Activated T-cell treated with anti-CD3 and anti-CD28 coated beads, Interleukin-2, amount 50 U/mL, for 72 hours (primary cell): ENCODE measurements at places on chromosomes 12 and 14.
A peak's percentile ranks its signal among the peaks of the same experiment; 100 is the strongest.

DNA sequence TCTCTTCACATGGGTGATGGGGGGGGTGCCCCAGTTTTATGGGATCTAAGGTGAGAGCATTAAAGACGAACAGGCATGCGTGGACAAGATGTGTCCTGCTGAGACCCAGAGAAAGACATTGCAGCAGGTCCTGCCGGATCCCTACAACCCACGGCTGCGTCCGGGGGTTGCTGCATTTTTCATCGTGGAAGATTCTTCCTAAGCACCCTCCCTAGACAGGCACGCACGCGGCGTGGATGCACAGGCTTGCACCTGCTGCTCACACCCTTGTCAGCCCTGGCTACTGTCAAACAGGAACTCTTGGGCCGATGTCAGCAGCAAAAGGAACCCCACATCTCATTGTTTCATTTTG is 280.6 kb upstream of the RTL1 start:
- DNase-seq, result no peak

DNA sequence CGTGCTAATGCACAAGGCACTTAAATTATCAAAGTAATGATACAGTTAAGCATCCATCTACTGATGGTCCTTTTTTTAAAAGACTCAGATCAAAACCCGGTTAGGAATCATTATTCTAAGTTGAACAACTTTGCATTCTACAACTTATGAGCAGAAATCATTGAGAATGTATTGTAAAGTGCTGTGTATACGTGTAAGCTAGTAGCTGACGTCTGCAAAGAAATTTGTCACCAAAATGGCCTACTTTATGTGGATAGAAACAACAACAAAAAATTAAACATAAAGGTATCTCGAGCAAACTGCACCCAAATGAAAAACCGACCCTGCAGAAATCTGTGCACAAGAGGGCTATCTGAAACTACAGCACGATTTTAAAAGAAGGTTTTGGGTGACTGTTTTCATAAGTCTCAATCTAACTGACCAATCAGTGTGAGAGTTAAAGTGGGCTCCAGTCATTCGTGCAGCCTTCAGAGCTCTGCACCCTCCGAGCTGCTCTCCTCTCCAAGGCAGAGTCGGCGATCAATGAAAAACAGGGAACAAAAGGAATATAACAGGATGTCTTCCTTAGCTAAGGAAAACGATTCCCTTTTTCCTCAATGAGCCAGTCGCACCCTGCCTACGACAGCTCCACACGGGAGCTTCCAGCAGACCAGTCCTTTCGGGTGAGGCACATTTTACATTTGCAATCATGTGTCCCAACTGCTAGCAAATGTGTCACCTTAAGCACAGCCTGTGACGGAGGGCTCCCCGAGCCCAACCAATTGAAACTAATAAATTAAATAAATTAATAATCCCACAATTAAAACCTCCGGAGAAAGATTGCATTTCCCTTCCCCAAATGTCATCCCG is 200.7 kb upstream of the FOXN3 start:
- no peak for DNase-seq

- DNase-seq, result no peak
Measured at GRCh38 chr14:89269404-89269803, 147.6 kb downstream of the FOXN3 start.

GRCh38 chr14:52327374-52328226 is 13.5 kb downstream of the PTGER2 start:
- no peak for DNase-seq

GRCh38 chr12:49548822-49549648 is 10.2 kb downstream of the KCNH3 start:
- peak; percentile 47 for DNase-seq

GRCh38 chr12:96448300-96448699 is 41.1 kb upstream of the CFAP54 start:
- DNase-seq, result no peak

DNA sequence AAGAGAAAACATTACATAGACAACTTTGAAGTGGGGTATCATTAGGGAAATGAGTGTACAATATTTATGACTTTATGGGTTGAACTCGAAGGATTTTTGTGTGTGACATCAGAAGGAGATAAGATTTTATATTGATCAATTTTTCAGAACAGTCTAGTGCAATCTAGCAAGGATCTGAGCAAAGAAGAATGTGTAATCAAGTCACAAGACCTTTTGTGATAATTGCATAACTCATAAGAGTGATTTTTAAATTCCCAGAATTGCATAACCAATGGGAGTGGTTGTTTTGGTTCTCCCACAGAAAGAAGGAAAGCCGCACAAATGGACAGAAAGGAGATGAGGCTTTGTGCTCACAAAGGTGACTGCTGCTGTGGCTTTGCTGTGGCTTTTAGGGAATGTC is 441.8 kb upstream of the FLRT2 start:
- DNase-seq, result no peak

DNA sequence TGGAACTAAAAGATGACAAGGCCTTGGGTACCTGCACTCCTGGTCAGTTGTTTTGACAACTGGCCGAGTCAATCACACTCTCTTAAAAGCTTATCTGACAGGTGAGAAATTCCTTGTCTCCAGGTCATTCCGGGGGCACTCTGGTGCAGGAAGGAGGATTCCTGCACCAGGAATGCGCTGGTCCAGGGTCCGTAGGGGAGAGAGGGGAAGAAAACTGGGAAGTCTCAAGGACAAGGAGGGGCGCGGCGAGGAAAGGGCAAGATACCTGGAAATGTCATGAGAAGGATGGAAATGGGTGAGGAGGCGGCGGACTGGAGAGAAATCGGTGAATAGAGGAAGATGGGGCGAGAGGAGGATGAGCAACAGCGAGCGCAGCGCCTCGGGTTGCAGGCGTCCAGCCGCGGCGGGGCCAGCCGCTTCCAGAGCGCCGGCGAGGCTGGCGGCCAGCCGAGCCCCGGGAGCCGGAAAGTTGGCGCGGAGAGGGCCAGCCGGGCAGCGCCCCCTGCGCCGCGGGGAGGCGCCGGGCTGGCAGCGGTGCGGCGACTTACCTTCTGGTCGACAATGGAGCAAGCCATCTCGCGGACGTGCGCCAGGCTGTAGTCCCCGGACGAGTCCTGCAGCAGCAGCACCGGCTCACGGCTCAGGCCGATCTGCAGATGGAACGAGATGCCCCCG is 809 bp downstream of the PRKD1 start:
- no peak for DNase-seq

DNA sequence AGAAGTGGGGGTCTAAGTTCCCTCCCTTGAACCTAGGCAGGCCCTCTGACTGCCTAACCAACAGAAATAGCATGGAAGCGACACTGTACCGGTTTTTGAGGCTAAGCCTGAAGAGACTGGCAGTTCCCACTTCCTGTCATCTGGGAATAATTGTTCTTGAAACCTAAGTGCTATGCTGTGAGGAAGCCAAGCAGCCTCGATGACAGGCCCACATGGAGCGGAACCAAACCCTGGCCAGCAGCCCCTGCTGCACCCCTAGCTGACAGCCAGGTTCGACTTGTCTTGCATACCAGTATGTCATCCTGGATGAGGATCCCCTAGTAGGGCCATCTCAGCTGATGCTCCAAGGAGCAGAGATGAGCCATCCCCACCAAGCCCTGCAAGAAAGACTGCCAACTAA is 6.4 kb upstream of the GPR68 start:
- no peak for DNase-seq
